Adrenal gland (tissue), 19 donors: ENCODE measurements at places on chromosomes 11 and 22.

GRCh38 chr11:131924457-131925201 is 554.2 kb downstream of the NTM start:
- no peak for DNase-seq

DNA sequence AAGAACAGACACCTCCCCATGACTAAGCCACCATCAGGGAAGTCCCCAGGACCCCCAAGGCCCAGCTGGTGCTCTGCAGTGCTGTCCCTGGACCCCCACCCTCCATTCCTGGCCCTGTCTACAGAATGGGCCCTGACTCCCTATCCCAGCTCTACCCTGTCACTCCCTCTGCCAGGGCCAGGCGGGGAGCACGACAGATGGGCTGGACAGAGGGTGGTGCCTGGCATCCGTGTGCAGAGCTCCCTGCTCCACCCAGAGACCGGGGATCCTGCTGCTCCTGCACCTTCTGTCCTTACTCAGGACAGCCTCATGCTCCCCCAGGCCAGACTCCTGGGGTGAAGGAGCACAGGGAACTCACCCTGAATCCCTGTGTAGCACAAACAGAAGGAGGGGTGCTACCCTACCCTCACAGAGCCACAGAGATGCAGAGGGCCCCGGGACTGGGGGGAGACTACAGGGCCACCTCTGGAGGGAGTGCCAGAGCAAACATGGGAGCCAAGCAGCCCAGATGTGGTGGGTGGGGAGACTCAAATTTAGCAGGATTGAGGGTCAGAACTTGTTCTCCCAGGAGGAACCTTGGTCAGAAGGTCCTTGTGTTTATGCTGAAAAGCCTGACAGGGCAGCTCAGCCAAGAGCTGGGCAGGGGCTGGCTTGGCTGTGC is 2.0 kb downstream of the ARVCF start:
- no peak for DNase-seq

DNA sequence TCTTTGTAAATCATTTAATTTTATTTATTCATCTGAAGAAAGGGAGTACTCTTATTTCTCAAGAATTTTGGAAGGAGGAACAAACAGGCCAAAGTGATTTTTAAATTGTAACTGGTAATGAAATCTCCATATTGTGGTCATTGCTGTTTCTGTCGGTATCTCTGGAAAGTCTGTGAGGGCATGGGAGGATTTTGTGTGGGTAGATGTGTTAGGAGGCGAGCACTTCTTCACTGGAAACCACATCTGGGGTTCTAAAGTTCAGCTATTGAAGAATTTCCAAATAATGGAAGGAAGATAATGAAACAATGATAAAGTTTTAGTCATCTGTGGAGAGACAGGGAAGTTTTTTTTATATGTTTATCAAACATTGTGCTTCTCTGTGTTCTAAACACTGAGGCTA is 6.6 kb downstream of the TRIM34 start:
- DNase-seq = no peak

- DNase-seq = no peak
Observed at GRCh38 chr11:131656839-131657211, 286.4 kb downstream of the NTM start.

DNA sequence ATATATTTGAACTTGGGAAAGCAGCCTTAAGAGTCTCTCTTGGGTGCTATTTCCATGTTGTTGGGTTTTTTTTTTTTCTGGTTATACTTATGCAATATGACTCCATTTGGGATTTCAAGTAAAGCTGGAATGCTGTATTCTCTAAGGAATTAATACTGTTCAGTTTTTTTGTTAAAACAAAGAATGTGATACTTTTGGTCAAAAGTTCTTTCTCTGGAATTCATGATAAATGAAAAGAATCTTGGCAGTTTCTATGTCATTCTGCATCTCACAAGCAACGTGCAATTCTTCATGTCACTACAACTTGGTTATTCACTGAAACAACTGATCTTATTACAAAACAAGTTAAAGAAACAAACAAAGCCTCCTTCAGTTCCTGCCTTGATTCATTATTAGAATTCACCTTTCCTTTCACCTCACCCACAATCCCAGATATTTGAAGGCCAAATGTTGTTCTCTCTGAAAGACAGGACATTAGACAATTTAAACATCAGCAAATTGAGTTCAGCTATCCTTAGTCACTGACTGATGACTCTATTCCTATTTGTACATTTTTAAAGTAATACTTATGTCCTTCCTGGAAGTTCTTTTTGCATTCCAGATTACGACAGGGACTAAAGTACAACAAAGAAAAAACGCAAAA is 176.2 kb downstream of the SBF2 start:
- no peak for DNase-seq

DNA sequence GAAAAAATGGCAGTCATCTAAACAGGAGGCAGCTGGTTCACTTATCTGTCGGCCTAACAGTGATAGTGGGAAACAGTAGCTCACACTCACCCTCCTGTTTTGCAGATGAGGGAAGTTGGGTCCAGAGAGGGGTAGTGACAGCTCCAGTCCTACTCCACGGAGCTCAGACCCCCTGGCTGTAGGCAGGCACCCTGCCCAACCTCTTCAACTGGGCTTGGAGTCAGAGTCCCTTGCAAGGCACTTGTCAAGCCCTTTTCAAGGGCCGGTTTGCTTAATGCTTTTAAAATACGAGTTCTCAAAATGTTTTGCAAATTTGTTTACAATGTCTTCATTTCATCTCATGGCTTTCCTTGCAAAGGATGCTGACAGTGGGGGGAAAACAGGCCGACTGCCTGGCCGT is 75.1 kb downstream of the BMAL1 start:
- DNase-seq = no peak
